ENCODE measurements at places on chromosomes 6 and 20. TPM values are rescaled to one million over a fixed set of nuclear protein-coding genes. Genes with fewer than 3 reads are reported as not detected.
A peak's percentile ranks its signal among the peaks of the same experiment; 100 is the strongest.

- no peaks in the 10 kb centered on the region for H3K36me3 ChIP-seq
- no peak overlapping the region for H3K27ac ChIP-seq
- DNase-seq = no peak
- H3K4me3 ChIP-seq = no peak overlapping the region
- no peaks in the 10 kb centered on the region for H3K27me3 ChIP-seq
- H3K4me1 ChIP-seq = no peaks in the 10 kb centered on the region
Observed at GRCh38 chr6:104527311-104527710, 332.4 kb downstream of the HACE1 start.

- no peak for DNase-seq
- no peaks in the 10 kb centered on the region for H3K36me3 ChIP-seq
- no peak overlapping the region for H3K27ac ChIP-seq
- no peaks in the 10 kb centered on the region for H3K27me3 ChIP-seq
- H3K4me3 ChIP-seq = no peak overlapping the region
- H3K4me1 ChIP-seq = no peaks in the 10 kb centered on the region
Observed at GRCh38 chr6:50986319-50986718, 167.6 kb downstream of the TFAP2B start.

GRCh38 chr6:90149280-90149679 lies 147.4 kb downstream of the BACH2 start:
- no peaks in the 10 kb centered on the region for H3K27me3 ChIP-seq
- no peaks in the 10 kb centered on the region for H3K36me3 ChIP-seq
- H3K4me3 ChIP-seq = no peak overlapping the region
- no peak overlapping the region for H3K27ac ChIP-seq
- DNase-seq = no peak

- H3K27me3 ChIP-seq = no peaks in the 10 kb centered on the region
- H3K4me1 ChIP-seq = peaks cover 18% of the 10 kb centered on the region
- H3K36me3 ChIP-seq = no peaks in the 10 kb centered on the region
- H3K27ac ChIP-seq = peak overlapping the region; percentile 93
- peak; percentile 89 for DNase-seq
Observed at GRCh38 chr20:23082846-23083552, 3.1 kb downstream of the CD93 start.

GRCh38 chr20:61262514-61262913 lies 10.5 kb downstream of the CDH4 start:
- no peak overlapping the region for H3K27ac ChIP-seq
- H3K4me3 ChIP-seq = no peak overlapping the region
- H3K27me3 ChIP-seq = peaks cover 18% of the 10 kb centered on the region
- no peak for DNase-seq
- H3K36me3 ChIP-seq = no peaks in the 10 kb centered on the region

GRCh38 chr20:44336086-44336485 lies 757 bp upstream of the R3HDML start:
- DNase-seq = peak; percentile 26
- H3K4me1 ChIP-seq = no peaks in the 10 kb centered on the region
- no peaks in the 10 kb centered on the region for H3K36me3 ChIP-seq
- H3K27me3 ChIP-seq = peaks cover 17% of the 10 kb centered on the region
- H3K27ac ChIP-seq = no peak overlapping the region

- H3K27me3 ChIP-seq = no peaks in the 10 kb centered on the region
- H3K4me3 ChIP-seq = no peak overlapping the region
- H3K27ac ChIP-seq = no peak overlapping the region
- H3K36me3 ChIP-seq = no peaks in the 10 kb centered on the region
- H3K4me1 ChIP-seq = no peaks in the 10 kb centered on the region
Observed at GRCh38 chr6:86685230-86685797, 252.0 kb upstream of the HTR1E start.

DNA sequence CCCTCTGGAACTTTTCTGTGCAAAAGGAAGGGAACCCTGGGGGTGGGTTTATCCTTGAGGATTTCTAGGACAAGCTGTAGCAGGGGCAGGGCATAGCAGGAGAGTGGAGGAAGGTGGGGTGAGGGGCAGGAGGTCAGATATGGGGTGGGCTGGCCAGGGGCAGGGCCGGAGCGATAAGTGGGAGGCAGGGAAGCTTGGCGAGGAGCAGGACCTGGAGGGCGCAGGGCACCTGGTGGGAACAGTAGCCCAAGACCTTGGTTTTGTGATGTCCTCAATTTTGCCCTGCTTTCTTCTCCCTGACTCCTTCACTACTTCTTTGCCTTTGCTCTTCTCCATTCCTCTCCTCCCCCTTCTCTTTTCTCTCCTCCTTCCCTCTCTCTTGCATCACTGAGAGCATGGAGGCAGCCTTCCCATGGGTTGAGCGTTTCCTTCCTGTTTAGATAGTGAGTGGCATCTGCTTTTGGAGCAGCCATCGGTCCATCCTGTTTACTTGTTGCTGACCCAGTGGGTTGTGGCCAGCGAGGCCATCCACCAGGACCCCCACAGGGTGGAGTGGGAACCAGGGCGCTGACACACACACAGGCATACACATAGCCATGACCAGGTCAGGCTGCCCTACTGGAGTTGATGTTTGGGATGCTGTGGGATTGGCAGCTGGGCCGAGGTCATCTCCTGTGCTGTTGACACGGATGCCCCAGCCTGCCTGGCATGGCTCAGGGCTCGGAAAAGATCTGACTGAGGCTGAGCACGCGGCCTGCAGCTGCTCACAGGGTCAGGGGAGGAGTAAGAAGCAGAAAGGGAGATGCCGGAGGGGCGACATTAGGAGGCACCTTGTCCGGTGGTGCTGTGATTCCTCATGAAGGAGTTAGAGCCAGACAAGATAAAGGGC lies 121.0 kb upstream of the RNF24 start:
- no peak overlapping the region for H3K27ac ChIP-seq
- no peak overlapping the region for H3K4me3 ChIP-seq
- H3K27me3 ChIP-seq = peaks cover 11% of the 10 kb centered on the region
- H3K4me1 ChIP-seq = no peaks in the 10 kb centered on the region
- H3K36me3 ChIP-seq = no peaks in the 10 kb centered on the region

GRCh38 chr20:23200914-23201313 lies 114.8 kb upstream of the CD93 start:
- H3K4me1 ChIP-seq = peaks cover 7% of the 10 kb centered on the region
- H3K27ac ChIP-seq = no peak overlapping the region

DNA sequence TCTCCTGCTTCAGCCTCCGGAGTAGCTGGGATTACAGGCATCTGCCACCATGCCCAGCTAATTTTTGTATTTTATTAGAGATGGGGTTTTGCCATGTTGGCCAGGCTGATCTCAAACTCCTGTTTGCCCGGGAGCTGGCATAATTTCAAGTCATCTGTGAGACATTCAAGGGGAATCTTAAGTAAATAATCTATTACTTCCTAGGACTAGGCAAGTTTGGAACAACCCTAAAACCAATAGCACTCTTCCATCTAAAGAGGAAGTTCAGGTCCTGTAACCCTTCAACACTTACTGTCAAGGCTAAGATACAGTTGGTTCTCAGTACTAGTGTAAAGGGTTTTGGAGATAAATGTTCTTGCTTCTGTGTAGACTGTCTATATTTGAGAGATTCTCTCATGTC lies 267.8 kb upstream of the IRAK1BP1 start:
- no peak overlapping the region for H3K27ac ChIP-seq
- DNase-seq = no peak
- H3K4me3 ChIP-seq = no peak overlapping the region
- H3K27me3 ChIP-seq = no peaks in the 10 kb centered on the region

DNA sequence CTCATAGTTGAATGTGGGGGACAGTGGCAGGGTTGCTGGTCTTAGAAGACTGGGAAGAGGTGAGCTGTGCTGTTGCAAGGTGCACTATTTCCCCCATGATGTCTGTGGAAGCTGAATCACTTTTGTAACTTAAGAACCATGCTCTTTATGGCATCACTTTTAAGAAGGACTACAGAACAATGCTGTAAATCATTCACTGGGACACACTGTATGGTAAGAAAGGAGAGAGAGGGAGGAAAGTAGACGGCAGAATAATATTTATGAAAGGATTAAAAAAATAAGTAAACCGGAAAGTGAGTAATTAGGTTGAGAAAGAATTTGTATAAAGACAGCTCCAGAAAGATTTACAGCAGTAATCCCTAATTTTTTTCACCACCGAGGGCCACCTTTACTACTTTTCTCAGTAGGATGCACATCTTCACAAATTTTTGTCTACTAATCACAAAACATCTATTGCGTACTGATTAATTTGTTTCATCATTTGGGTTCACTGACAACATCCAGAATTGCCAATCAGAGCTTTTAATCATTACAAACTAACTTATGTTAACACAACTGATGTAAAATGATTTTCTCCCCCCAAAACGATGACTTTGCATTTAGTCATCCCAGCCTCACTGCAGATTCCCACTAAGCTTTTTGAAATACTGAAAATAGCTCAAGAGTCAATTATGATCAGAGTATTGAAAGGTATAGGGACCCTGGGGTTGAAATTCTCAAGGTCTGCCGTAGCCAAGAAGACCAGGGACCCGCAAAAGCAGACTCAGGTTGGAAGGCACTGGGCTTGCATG lies 560.7 kb upstream of the NOX3 start:
- H3K27me3 ChIP-seq = no peaks in the 10 kb centered on the region
- H3K36me3 ChIP-seq = no peaks in the 10 kb centered on the region
- no peak for DNase-seq
- H3K4me3 ChIP-seq = no peak overlapping the region

- H3K4me1 ChIP-seq = no peaks in the 10 kb centered on the region
- no peaks in the 10 kb centered on the region for H3K36me3 ChIP-seq
- no peak overlapping the region for H3K4me3 ChIP-seq
- H3K27ac ChIP-seq = no peak overlapping the region
- no peak for DNase-seq
- H3K27me3 ChIP-seq = no peaks in the 10 kb centered on the region
Observed at GRCh38 chr6:155201461-155202226, 62.2 kb upstream of the CLDN20 start.

Gene ESR1
- 5.7 TPM for total RNA-seq

Gene TMC2
- 0.43 TPM for total RNA-seq
